8988T (cell line): ENCODE measurements at places on chromosomes 7 and 10.

DNA sequence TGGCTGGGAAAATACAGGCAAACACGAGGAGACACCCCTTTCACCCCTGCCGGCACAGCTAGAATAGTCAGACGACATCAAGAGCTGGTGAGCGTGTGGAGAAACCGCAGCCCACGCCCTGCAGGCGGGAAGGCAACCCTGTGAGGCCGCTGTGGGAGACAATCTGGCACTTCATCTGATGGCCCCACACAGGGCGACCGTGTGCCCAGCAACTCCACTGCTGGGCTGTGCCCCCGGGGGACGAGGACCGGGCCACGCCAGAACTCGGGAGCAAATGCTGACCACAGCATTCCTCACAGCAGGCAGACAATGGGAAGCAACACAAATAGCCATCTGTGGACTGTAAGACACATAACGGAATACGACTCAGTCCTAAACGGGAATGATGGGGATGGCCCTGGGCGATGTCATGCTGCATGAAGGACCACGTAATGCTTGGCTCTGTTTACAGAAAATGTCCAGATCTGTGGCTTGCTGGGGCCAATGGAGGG lies 58.9 kb downstream of the CFAP46 start:
- DNase-seq, result no peak

DNA sequence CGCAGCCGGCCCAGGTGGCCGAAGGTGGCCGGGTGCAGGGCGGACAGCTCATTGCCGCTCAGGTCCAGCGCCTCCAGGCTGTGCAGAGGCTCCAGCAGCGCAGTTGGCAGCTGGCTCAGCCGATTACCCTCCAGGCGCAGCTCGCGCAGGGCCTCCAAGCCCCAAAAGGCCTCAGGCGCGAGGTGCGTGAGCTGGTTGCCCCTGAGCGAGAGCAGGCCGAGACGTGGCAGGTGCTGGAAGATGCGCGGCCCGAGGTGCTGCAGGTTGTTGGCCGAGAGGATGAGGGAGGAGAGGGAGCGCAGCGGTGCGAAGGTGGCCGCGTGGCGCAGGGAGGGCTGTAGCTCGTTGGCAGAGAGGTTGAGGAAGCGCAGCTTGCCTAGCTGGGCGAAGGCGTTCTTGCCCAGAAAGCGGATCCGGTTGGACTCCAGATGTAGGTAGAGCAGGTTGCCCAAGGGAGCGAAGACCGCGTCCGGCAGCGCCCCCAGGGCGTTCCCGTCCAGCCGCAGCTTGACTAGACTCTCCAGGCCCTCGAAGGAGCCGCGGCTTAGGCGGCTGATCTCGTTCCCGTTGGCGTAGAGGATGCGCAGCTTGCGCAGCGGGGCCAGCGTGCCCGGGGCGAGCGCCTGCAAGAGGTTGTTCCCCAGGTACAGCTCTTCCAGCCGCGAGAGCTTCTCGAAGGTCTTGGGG lies 923 bp downstream of the TRIL start:
- DNase-seq, result no peak

DNA sequence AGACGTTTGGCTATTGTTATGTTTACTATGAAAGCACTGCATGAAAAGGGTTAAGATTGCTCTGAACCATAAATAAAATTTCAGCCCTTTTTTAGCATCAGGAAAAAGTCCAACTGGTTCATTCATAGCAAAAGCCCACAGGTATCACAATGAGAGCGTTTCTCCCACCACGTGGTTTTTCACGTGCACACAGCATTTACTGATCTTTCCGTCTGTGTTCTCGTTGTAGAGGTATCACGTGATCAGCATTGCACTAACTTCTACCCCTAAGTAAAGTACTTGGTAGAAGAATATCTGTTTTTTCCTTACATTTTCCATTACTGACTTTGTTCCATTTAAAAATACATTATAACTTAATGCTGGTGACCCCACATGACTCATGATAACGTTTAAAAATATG lies 17.8 kb upstream of the CCDC3 start:
- DNase-seq, result no peak

- no peak for DNase-seq
Measured at GRCh38 chr7:74299401-74299800, 10.2 kb downstream of the CLIP2 start.

- DNase-seq, result no peak
Measured at GRCh38 chr10:63494951-63495350, 26.2 kb upstream of the REEP3 start.

GRCh38 chr7:3201937-3202710 lies 98.9 kb upstream of the SDK1 start:
- DNase-seq, result no peak

DNA sequence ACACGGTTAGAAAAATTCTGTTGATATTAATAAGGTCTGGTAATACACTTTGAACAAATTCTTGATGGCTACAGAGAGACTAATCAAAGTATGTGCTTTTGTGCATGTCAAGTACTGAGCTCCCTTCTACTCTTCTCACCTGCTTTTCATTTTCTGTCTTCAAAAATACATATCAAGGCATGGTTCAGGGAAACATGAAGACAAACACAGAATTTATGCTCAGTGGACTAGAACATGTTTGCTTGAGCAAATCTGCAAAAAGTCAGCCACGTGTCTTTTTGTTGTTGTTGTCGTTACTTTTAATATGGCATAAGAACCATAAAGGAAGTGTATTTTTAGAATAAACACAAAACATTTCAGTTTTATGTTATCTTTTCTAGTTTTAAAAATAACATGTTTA lies 21.9 kb downstream of the CDK13 start:
- no peak for DNase-seq

GRCh38 chr10:110650265-110650668 lies 6.1 kb downstream of the RBM20 start:
- no peak for DNase-seq

GRCh38 chr7:13989949-13990305 lies 461 bp upstream of the ETV1 start:
- no peak for DNase-seq

GRCh38 chr7:25179325-25179724 lies 49.0 kb downstream of the NPVF start:
- no peak for DNase-seq

DNA sequence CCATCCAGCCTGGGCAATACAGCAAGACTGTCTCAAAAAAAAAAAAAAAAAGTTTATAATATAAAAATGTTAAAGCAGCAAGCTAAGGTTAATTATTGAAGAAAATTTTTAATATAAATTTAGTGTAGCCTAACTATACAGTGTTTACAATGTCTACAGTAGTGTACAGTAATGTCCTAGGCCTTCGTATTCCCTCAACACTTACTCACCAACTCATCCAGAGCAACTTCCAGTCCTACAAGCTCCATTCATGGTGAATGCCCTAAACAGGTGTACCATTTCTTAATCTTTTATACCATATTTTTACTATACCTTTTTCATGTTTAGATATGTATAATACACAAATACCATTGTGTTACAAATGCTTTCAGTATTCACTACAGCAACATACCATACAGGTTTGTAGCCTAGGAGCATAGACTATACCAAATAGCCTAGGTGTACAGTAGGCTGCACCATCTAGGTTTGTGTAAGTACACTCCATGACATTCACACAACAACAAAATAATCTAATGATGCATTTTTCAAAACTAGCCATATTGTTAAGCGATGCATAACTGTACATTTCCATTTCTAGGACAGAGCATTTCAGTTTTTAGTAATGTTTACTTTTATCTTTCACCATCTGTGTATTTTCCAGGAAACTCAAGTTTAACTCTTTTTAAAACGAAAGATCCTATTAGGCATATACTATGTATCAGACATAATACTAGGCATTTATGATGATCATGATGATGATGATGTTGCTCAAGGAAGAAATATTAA lies 43.3 kb downstream of the CNOT4 start:
- DNase-seq, result no peak

GRCh38 chr10:98265403-98266378 lies 2.3 kb downstream of the LOXL4 start:
- DNase-seq, result no peak
